Right renal pelvis (tissue), 4 donors: ENCODE measurements at places on chromosomes 1 and 21. TPM values are rescaled to one million over a fixed set of nuclear protein-coding genes. Genes with fewer than 3 reads are reported as not detected.

DNA sequence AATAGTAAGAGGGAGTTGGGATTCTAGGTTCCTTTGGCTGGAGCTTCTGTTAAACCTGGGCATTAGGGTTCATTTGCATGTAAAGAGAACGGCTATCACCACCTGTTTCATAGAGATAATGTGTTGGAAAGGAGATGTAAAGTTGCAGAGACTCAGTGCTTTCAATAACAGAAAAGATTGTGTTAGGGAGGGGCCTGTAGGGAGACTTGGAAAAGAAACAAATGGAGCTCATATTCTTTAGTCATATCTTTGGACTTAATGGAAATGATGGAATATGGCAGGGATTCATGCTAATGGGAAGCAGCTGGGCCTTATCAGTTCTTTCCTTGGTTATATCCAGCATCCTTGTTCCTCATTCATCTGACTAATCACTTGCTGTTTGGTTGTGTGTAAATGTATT, 144.9 kb downstream of the CD247 start:
- DNase-seq: peak; percentile 12

COL9A2 gene
- 32.0 TPM for polyA plus RNA-seq

GRCh38 chr1:64195081-64195395, 8.4 kb upstream of the UBE2U start:
- DNase-seq: no peak

GRCh38 chr1:25064465-25065240, 134.6 kb upstream of the RUNX3 start:
- DNase-seq: no peak

DNA sequence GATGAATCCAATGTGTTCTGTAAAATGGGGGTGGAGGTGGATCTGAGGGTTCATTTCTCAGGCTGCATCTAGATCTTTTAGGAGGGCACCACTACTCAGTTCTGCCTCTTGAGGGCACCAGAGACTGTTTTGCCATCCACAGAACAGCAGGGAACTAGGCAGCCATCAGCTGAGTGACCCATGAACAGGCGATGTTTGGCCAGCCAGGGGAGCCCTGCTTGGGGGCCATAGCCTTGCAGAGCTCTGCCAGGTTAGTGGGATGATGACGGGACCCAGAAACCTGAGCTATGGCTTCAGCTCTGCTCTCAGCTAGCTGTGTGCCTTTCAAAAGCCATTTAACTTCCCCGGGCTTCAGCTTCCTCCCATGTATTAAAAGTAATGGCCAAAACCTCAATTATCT, 13.4 kb upstream of the NOS1AP start:
- DNase-seq: no peak
